ENCODE measurements at places on chromosomes 5 and 9.

GRCh38 chr9:117487555-117488175, 72.8 kb upstream of the ASTN2 start:
- peak; percentile 83 for DNase-seq

- DNase-seq, result no peak
These were observed 40.1 kb downstream of the TRIP13 start for GRCh38 chr5:932628-933250.

GRCh38 chr5:54073131-54073530, 237.2 kb downstream of the ARL15 start:
- DNase-seq, result no peak

DNA sequence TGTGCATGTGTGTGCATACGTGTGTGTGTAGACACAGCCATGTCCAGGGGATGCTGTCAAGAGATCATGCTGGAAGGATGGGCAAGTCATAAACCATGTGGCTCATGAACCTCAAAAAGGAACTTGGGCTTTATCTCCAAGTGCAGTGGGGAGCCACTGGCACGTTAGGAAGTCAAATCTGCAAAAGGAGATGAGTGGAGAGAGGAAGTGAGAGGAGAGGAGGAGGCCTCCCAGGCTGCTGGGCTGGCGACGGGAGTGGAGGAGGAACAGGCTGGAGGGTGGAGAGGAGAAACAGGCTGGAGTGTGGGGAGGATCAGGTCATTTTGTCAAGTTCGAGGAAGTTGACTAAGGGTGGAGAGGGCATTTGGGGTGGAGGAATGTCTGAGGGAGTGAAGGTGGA, 29.2 kb upstream of the TIFAB start:
- no peak for DNase-seq

GRCh38 chr5:83877911-83878706, 157.5 kb upstream of the HAPLN1 start:
- no peak for DNase-seq
